Stimulated activated CD8-positive, alpha-beta memory T cell treated with anti-CD3 and anti-CD28 coated beads, Interleukin-7, amount 100 ng/mL, for 1 hour (primary cell): ENCODE measurements at places on chromosomes 11 and 22.

DNA sequence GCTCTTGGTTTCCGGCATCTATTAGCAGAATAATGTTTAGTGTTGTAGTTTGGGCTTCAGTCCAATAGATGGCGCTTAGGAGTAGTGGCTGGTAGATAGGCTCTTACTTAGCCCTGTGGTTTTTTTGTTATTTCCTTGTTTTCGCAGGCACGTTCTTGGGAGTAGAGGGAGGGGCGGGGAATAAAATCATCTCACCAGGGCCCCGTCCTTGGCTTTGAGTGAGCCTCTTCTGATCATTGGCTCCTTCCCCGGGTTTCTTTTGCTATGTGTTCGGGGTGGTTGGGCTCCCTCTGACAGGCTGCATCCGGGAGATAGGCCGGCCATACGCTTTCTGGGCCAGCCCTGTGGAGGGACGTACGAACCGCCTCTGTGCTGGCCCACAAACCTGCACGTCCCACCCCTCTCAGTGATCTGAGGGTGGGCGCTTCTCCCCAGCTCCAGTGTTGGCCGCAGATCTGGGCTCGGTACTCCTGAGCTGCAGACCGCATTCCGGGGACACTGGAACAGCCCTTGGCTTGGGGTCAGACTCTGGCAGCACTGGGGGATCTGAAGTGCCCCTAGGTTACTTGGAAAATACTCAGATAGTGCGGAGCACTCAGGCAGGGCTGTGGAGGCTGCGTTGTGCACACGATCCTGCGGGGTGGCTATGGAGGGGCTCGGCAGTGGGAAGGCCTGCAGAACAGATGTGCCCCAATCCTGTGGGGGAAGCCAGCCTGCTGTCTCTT lies 217.0 kb downstream of the DYNC2H1 start:
- DNase-seq, result no peak

DNA sequence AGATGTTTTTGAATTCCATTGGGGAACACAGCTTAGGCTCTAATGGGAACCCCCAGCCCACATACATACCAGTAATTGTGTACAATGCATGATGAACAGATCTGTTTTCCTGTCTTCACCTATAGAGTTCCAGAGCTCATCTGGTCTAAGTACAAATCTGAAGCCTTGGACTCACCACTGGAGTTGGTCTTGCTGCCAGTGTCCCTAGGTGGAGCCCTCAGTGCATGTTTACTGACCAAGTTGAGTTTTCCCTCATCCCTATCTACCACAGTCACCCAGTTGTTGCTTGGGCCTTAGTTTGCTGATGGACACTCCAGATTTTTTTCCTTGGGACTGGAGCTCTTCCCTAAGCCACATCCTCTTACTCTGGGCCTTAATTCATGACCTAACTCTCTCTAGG lies 159.2 kb upstream of the DDI1 start:
- DNase-seq, result no peak

DNA sequence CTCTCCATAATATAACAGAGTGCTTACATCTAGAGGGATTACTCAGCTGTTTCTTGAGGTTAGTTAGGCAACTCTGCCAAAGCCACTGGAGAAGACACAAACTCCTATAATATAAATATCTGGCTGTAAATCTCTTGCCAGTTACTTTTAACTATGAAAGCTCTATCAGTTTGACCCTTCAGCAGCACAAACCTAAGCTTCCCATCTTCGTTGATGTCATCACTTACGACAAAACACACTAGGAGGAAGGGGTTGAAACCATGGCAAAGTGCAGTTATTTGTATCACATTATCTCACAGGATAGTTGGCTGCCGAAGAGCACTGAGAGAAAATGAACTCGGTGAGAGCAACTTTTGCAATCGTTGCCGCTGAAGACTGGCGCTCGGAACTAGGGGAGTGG lies 922.1 kb downstream of the OPCML start:
- no peak for DNase-seq

DNA sequence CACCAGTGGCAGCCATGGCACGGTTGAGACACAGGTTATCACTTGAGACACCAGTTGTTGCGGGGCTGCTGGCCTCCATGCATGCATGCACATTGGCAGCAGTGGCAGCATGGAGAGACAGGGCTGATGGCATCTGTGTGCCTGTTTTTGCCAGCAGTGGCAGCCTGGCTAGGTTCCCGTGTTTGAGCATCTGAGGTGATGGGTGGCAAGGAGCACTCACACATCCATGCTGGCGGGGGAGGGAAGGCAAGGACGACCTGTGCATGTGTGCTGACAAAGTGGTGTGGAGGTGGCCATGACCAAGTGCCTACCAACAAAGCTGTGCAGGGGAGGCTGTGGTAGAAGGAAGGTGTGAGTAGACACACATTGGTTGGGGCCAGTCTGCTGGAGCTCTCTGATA lies 133.5 kb downstream of the CNTN5 start:
- no peak for DNase-seq

GRCh38 chr11:36213393-36213840 lies 75.8 kb downstream of the COMMD9 start:
- no peak for DNase-seq

GRCh38 chr22:48223488-48224190 lies 1461.2 kb downstream of the TBC1D22A start:
- no peak for DNase-seq

DNA sequence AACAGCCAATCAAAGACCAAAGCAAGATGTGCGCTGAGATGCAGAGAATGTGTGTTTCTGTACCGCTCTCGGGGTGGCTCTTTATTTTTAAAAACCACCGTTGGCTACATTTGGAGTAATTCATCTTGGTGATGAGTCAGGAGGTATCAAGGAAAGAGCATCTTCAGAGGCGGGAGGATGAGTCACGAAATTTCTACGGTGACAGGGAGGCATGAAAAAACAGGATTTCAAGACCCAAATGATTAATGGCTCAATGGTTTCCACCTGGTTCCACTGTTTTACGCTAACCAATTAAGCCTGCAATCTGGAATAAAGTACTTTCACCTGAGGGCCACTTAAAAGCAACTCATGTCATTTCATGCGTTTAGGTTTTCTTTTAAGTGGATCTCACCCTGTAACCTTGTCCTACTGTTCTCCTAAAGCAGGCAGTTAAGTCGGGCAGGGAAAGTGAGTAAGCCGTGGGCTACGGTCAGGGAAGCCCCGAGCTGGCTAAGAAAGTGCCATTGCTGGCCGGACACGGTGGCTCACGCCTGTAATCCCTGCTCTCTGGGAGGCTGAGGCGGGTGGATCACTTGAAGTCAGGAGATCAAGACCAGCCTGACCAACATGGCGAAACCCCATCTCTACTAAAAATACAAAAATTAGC lies 74.6 kb downstream of the CELSR1 start:
- DNase-seq, result no peak

DNA sequence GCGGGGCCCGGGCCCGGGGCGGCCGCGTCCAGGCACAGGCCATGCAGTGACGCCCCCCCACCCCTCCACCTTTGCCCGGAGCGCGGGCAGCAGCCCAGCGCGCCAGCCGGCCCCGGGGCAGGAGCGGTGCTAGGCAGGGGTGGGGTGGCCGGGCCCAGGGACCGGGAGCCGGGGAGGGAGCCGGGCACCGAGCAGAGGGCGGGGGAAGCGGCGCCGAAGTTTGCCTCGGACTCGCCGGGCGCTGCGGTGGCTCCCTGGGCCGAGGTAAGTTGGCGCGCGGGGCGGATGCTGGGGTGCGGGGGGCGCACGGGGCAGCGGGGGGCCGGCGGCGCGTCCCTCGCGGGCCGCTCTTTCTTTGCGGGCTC lies 332 bp downstream of the TEAD1 start:
- no peak for DNase-seq

DNA sequence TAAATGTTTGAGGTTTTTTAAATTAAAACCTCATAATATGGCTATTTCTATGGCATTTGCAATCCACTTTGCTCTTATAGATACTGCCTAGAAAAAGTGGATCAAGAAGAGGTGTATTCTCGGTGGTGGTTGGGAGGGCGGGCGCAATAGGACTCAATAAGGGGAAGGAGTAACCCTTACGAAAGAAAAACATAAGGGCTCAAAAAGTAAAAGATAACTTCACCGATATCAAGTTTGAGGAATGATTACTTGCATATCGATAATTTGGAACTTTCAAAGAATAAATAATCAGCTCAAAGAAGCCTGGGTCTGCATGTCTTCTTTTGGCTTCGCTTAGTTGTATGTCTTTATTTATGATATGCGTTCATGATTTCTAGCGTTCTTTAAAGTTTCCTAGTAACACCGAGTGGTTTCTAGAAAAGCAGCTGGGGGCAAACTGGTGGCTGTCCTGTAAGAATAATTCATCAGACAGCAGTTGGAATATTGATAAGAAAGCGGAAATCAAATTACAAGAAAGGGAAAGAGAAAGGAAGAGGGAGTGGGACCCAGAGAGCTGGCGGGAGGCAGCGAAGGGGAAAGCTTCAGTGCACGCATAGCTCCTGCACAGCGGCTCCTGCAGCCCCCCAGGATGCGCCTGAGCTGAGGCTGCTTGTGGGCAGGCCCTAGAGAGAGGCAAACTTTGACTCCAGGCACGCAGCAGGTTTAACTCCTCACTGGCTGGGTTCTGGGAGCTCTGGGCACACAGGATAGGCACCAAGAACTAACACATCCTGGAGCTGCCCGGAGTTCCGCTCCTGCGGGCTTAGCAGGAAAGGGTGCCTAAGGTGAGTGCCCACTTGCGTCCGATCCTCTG lies 9.1 kb upstream of the FLI1 start:
- no peak for DNase-seq

DNA sequence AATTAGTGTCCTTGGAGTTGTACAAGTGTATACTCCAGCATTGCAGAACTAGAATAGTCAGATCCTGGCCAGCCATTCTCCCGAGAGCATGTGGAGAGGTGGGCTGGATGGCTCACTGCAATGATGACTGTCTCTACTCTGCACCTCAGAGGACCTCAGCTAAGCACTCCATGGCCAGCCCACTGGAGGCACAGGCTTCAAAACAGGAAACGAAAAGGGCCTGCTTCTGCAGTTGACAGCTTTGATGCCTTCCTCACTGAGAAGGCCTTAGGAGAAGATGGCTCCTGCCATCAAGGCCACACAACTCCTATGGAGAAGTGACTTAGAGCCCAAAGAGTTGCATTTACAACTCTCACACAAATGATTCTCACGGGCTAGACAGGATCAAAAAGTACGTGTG lies 9.1 kb downstream of the POLD4 start:
- DNase-seq, result no peak

DNA sequence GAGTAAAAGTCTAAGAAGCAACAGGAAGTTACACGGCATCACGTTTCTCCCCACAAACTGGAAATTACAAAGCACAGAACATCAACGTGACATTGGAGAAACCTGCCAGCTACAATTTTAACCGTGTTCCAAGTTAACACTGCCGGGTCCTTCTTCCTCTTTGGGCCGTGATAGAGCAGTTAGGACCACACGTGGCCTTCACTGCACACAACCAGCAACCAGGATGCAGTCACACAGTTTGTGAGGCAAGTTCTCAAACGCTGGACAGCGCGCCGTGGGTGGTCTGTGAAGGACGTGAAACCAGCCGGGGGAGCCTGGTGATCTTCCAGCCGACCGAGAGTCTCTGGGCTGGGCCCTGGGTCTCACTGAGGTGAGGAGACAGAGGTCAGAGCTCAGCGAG lies 14.6 kb downstream of the C11orf21 start:
- DNase-seq, result no peak

- DNase-seq, result no peak
These were observed 287.0 kb downstream of the DYNC2H1 start for GRCh38 chr11:103396237-103396636.

GRCh38 chr11:71456294-71456693 lies 3.3 kb downstream of the NADSYN1 start:
- no peak for DNase-seq

GRCh38 chr11:1810761-1811160 lies 24.0 kb upstream of the SYT8 start:
- DNase-seq, result no peak

GRCh38 chr22:24323233-24323632 lies 52.6 kb downstream of the SPECC1L start:
- no peak for DNase-seq

DNA sequence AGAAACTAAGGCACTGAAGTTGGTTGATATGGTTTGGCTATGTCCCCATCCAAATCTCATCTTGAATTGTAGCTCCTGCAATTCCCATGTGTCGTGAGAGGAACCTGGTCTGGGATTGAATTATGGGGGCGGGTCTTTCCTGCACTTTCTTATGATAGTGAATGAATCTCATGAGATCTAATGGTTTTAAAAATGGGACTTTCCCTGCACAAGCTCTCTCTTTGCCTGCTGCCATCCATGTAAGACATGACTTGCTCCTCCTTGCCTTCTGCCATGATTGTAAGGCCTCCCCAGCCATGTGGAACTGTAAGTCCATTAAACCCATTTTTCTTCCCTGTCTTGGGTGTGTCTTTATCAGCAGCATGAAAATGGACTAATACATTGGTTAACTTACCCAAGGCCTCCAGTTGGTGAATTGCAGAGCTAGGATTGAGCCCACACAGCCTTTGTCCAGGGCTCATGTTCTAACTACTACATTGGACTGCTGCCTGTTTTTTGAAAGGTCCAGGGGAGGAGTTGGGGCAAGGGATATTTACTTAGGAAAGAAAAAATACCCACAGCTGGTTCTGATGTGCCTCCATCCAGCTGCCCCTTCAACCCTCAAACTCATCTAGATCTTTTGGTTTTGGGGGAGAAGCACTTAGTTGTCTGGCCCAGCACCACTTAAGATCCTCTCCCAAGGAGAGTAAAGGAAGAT lies 107.8 kb upstream of the NAV2 start:
- DNase-seq, result no peak

DNA sequence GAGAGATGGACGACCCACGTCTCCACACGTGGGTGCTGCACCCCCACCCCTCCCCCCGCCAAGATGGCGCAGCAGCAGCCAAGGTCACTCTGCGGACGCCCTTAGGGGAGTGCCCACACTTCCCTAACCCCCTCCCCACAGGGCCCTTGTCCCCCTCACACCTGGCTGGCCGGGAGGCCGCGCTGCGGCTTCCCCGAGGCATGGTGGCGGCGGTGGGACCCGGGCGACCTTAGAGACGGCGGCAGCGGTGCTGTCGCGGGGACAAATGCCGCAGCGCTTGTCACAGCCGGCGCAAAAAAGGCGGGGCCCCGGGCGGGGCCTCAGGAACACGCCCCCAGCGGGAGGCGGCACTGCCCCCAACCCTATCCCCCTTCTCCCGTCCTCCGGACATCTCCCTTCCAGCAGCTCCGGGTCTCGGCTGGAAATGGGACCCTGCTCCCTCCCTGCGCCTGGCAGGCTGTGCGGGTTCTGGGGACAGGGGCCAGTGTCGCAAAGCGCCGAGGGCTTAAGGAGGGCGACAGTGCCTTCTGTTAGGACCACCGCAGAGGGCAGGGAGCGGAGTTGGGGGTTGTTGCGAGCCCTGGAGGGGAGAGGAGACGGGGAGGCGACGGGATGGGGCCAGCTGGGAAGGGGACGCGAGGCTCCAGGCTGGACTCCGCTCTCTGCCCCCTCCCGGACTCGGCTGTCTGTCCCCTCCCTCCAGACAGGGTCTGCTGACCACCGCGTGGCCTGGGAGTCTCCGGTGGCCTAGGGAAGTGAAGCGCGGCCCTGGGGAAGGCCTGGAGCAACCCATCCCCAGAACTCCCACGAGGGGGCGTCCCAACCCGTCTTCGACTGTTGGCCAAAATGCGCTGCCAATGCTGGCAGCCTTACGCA lies at the start of gene CHCHD10:
TSS of gene CHCHD10 (minus strand) at position 300 of the 876 bp plus-strand sequence. CDS start at position 202, 98 bp downstream.
- DNase-seq, result peak; percentile 59

DNA sequence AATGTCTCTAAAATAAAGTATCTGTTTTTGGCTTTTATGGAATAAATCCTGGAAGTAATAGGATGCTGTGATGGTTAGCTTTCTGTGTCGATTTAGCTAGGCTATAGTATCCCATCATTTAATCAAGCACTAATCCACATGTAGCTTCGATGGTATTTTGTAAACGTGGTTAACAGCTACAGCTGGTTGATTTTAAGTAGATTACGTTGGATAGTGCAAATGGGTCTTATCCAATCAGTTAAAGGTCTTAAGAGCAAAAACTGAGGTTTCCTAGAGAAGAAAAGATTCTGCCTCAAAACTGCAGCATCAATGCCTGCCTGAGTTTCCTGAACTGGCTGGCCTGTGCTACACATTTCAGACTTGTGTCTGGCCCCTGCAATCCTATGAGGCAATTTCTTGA lies 314.2 kb upstream of the SORL1-AS1 start:
- no peak for DNase-seq
